NCI-H446 (cell line): ENCODE measurements at places on chromosomes 3 and 15.
A peak's percentile ranks its signal among the peaks of the same experiment; 100 is the strongest.

GRCh38 chr3:123664753-123665152 lies 79.9 kb upstream of the HACD2 start:
- no peak for DNase-seq

DNA sequence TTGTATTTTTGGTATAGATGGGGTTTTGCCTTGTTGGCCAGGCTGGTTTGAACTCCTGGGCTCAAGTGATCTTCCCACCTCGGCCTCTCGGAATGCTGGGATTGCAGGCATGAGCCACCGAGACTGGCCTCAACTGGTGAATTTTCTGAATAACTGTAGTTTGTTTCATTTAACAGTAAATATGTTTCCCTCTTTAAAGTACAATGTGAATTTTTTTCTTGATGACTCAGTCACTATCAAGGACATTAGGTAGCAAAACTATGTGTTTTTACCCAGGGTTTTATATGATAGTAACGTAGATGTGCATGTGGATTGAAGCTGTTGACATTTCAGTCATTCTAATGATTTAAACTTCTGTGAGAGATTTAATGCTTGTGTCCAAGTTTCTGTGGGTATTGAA lies 40.2 kb upstream of the MAPKBP1 start:
- DNase-seq = no peak

- no peak for DNase-seq
Observed at GRCh38 chr3:172239218-172239790, 199.9 kb downstream of the FNDC3B start.

GRCh38 chr3:9915254-9916141 lies 1.4 kb upstream of the IL17RC start:
- DNase-seq = no peak

- DNase-seq = no peak
Observed at GRCh38 chr3:58613236-58614132, 36.3 kb upstream of the FAM107A start.

GRCh38 chr3:123616593-123616992 lies 31.7 kb upstream of the HACD2 start:
- no peak for DNase-seq

GRCh38 chr3:170180079-170180907 lies 1.2 kb downstream of the PHC3 start:
- DNase-seq = no peak

- no peak for DNase-seq
Observed at GRCh38 chr3:101185341-101185740, 135.0 kb downstream of the IMPG2 start.

DNA sequence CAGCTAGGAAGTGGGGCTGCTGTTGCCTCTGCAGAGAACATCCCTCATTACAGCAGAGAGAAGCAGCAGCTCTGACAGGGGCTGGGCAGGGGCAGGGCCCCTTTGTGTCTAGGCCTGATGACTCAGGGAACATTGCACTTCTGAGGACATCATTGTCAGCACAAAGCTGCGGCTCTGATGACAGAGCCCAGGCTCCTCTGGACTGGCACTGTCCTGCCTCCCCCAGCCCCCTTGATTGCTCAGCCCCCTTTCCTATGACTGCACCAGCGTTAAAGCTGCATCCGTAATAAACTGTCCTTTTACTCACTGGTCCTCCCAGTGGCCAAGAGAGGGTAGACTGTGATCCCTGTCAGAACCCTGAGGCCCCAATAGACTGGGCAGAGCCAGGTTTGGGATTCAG lies 18.3 kb downstream of the TRH start:
- no peak for DNase-seq

DNA sequence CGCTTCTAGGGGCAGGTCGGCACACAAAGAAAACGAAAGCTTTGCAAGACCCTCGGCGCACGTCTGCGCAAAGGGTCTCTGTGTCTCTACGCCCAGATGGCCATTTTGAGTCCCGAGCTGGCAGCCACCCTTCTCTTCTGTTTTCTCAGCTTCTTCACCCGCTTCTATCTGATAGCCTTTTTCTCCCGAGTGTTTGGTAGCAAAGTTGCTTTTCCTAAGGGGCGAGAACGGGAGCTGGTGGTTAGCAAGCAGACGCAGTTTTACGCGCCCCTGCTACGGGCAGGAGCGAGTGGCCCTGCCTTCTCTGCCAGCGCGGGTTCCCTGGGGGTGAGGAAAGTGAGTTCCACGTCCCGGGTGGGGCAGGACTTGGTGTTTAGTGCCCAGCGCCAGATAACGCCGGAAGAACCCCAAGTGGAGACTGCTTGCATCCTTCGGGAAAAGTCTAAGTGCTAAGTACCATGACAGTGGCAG lies 2.9 kb upstream of the MKRN2 start:
- no peak for DNase-seq

GRCh38 chr15:88897456-88898194 lies 2.3 kb upstream of the HAPLN3 start:
- peak; percentile 50 for DNase-seq
